ENCODE measurements at places on chromosomes 2 and 18.
A peak's percentile ranks its signal among the peaks of the same experiment; 100 is the strongest.

GRCh38 chr2:16228471-16228870 lies 288.1 kb downstream of the MYCN start:
- DNase-seq: no peak

- no peak for DNase-seq
Observed at GRCh38 chr2:167200019-167200418, 311.7 kb downstream of the XIRP2 start.

GRCh38 chr2:14735696-14736095 lies 103.2 kb downstream of the LRATD1 start:
- DNase-seq: no peak

DNA sequence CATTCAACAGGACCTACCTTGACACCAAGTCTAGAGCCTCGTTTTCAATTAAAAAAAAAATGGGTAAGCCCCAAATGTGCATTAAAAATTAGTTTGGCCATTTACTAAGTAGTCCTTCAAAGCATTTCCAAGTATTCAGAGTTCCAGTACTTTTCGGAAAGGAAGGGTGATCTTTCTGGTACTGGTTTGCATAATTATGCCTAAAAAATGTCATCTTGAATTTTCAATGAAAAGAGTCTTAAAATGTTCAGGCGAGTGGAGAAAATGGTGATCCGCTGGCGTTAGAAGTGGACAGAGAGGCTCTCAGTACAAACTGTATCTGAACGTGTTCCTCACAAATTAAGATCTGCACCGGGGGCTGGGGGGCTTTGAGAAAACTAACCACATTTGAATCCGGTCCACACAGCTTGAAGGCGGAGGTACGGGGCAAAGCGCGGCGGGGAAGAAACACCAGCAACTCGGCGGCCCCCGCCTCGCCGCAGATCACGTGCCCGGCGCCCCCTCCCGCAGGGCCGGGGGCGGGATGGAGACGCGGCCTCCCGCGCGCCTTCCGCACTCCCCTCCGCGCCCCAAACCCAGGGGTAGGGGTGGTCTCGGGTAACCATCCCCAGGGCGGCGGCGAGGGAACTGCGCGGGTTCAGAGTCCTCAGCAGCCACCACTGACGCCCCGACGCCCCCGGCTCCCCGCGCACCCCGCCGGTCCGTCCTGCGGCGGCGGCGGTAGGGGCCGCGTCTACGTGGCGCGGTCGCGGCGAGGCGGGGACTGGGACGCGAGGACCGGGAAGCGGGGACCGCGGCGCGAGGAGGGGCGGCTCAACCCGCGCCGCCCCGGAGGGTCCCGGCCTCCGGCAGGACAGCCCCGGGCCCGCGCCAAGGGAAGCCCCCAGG lies 564 bp downstream of the LPIN2 start:
- peak; percentile 71 for DNase-seq

- no peak for DNase-seq
Observed at GRCh38 chr2:95031726-95032116, 6.2 kb downstream of the MAL start.

DNA sequence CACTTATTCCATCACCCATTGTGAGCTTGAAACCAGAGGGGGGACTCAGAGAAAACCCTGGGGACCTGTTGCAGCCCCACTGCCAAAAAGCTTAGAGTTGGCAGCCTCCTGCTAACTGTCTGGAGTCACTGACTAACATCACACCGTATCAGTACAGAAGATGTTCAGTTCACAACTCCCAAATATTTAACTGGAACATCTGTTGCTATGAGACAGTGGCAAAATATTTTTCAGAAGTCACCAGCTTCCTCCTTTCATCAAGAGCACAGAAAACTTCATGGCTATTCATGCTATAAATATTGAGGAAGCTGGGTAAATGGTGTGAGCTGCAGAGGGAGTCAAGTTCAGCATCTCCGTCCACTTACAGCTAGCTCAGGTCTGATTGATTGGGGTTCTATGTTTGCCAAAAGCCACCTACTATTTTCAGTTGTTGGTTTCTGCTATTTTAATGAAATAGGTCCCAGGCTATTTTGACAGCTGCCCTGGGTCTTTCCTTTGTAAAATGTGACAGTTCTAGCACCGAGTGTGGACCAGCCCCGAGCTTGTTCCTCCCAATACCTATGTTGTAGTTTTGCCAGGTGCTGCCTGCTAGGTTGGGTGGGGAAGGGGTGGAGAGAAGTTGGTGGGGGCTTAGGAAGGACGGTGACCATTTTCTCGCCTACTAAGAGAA lies 9.8 kb downstream of the TUBB6 start:
- peak; percentile 67 for DNase-seq

DNA sequence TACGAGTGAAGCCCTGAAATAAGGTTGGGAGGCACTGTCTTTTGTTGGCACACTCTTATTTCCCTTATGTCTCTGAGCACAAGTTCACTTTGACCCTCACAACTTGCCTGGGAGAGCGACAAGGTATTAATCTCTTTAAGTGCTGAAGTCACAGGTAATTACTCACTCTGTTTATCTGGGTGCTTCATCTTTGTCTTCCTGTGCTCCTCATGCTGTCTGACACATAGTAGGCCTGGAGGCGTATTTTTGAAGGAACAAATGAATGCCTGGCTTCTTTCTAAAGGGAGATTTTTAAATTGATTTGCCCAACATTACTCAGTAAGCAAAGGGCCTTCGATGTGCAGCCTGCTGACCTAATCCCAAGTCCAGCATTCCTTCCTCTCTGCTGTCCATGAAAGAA lies 507.1 kb upstream of the TNP1 start:
- DNase-seq: no peak

GRCh38 chr2:30948130-30948529 lies 140.9 kb upstream of the CAPN13 start:
- DNase-seq: no peak

DNA sequence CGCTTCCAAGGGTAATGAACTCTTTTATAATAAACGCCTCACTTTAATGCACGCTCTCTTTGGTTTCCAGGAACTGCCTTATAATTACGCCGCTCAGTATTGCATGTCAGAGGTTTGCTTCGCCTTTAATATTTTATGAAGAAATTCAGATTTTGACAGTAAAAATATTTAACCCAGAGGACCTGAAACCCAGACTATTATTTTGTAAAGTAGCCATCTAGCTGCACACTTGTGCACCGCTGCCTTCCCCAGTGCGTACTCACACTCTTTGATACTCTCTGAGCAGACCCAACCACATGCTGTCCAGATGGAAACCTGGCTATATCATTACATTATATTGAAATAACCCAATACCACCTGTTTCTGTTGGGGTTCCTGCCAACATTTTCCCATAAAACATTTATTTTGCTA lies 270.1 kb downstream of the C1D start:
- no peak for DNase-seq

DNA sequence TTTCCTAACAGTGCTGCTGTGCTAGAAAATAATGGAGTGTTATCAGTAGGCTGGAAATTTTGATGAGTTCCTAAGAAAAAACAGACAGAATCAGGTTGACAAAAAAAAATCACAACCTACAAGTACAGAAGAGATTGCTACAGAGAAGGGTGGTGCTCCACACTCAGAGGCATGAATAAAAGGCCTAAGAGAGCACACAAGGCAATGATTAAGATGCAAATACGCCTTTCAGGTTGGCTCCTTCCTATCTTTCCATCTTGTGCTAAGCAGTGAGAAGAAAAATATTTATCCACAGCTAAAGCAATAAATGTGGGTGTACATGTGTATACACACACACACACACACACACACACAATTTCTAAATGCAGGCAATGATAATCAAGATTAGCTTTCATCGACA lies 130.6 kb upstream of the UBE2E3 start:
- no peak for DNase-seq

- no peak for DNase-seq
Observed at GRCh38 chr2:222393733-222394267, 30.5 kb upstream of the SGPP2 start.

- no peak for DNase-seq
Observed at GRCh38 chr2:157727693-157728092, 99.0 kb upstream of the ACVR1C start.

- no peak for DNase-seq
Observed at GRCh38 chr2:120865656-120866055, 130.0 kb downstream of the GLI2 start.

GRCh38 chr2:200373973-200374416 lies 67.5 kb downstream of the SPATS2L start:
- DNase-seq: peak; percentile 53

- no peak for DNase-seq
Observed at GRCh38 chr2:231547315-231548110, 17.3 kb upstream of the NMUR1 start.

- no peak for DNase-seq
Observed at GRCh38 chr2:217920879-217921603, 81.8 kb downstream of the TNS1 start.

GRCh38 chr2:160963957-160964356 lies 196.3 kb upstream of the TANK start:
- no peak for DNase-seq

DNA sequence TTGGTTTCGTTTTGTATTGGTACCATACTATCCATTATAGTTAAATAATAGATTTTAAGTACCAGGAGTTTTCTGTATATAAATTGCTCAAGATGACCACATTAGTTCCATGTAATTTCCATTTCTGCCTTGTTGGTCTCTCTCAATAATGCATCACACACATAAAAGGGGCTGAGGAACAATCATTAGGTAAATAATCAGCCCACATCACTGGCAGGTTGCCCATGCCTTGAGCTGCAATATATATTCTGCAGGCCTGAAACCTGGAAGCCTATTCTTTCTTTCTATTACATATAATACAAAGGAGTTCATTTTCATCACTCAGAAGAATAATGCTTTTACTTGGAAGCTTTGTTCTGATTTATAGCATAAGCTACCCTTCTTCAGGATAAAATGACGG lies 616.1 kb upstream of the PKDCC start:
- DNase-seq: no peak

DNA sequence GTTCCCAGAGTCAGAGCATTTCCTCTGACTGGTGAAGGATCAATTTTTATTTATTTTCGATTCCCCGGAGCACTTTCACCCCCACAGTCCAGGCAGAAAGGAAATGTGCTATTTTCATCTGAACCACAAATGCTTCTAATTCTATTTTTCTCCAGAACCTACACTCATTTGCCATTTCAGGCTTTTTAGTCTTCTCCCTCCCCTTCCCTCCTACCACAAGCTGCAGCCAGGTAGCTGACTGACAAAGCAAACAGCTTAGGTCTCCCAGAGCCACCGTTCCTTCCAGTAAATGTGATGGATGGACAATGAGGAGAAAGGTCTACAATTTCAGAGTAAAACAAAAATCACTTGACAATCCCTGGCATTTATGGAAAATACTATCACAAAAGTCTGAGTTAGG lies 76.9 kb downstream of the KLF7 start:
- DNase-seq: no peak

DNA sequence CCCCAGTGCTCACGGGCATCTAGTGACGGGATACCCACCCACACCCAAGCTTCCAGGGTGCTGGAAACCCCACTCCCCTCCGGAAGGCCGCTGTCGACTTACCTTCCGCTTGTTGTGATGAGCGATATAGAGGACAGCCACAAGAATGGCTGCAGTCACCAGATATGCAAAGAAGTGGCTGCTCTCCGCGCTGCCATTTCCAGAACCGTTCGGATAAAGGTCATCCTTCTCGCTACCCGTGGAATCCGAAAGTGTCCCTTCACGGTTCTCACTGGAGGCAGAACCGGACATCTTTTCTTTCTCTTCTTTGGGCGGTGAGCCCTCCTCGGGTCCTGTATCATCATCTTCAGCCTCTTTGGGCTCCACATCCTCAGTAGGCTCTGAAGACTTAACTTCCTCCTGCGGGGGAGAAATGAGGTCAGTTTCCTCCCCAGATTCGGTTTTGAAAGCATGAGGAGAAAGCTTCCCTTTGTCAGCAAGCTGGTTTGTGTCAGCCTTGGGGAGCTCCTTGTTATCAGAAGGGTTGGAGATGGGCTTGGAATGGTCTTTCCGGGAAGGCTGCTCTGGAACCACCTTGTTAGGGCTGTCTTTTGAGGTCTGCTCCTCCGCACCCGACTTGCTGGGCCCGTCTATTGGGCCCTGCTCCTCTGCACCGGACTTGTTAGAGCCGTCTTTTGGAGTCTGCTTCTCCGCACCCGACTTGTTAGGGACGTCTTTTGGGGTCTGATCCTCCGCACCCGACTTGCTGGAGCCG lies 1.2 kb downstream of the TGOLN2 start:
- DNase-seq: peak; percentile 79

- DNase-seq: peak; percentile 32
Observed at GRCh38 chr18:13611142-13611600, 115.2 kb downstream of the FAM210A start.

DNA sequence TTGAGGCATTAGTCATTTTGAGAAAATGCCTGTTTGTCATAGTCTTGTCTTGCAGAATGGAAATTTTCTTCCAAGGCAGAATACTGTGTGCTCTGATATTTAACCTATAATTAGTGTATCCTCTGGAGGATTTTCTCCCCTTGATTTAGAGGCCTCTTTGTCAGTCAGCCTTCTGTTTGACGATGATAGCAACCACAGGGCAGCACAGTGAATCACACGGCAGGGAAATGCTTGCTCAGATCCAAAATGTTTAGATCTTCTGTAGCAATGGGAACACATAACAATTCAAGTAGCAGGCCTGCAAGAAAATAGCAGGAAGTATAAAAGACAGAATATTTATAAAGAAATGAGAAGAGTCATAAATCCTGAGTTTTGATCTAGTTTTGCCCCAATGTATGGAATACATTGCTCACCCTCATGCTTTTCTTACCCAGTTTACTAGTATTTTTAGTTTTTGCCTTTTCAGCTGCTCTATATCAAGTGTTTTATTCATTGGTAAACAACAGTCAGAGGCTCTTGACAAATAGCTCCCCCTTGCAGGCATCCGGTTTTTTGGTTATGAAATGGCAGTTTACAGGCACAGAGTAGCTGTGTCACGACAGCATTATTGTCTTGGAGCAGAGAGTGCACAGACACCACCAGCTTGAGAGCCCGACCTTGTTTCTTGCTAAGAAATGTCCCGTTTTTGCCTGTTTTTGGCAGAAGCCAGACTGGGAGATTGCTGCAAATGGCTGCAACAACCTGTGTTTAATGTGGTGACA lies 185.1 kb downstream of the MYO3B start:
- peak; percentile 77 for DNase-seq

DNA sequence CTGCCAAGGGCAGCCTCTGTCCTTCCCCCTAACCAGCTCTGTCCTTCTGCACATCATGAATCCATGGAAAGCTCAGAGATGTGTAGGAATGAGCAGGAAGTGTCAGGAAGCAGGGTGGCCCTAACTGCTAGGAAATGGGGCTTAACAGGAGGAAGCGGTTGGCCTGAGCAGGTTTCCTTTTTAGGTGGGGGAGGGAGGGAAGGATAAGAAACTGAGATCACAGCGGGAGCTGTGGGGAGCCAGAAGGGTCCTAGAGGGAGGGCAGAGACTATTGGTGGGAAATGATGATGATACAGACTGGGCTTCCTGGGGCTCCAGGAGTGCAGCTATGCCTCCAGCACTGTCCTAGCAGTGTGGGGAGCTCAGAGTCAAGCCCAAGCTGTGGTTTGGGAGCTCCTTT lies 182.0 kb downstream of the SH3BP4 start:
- no peak for DNase-seq
